Stimulated activated CD8-positive, alpha-beta memory T cell treated with anti-CD3 and anti-CD28 coated beads, Interleukin-2, amount 100 ng/mL, for 48 hours (primary cell): ENCODE measurements at places on chromosomes 16 and 17.

DNA sequence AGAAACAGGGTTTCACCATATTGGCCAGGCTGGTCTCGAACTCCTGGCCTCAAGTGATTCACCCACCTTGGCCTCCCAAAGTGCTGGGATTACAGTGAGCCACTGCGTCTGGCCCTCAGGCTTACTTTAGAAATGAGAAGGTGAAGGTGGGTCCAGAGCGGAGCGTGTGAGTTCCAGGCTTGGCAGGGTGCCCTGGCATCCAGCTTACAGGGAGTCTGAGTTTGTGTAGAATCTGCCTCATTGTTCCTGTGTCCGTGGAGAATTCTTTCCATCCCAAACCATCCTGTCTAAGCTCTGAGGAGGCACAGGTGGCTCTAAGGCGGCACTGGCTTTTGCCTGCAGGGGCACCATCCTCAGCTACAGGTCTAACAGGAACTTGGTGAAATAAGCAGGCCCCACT is 50.6 kb downstream of the RAB11FIP3 start:
- DNase-seq = no peak

- no peak for DNase-seq
These were observed 284.4 kb downstream of the FOXL1 start for GRCh38 chr16:86862595-86863280.

DNA sequence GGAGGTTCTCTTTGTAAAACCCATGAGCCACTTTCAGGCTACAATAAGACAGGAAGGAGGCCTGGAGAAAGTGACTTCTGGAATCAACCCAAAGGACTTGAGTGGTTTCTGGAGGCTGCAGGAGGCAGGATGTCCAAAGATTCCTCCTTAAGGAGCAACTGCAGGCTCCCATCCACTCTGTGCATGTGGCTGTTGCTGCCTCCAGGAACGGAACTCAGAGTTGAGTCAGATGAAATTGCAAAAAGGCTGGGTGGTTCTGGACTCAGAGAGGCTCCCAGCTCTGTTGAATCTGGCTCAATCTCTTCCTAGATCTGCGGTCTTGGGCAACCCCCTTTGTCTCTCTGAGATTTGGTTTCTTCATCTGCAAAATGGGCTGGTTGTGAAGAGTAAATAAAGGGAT is 197.1 kb downstream of the SHISA9 start:
- DNase-seq = no peak

GRCh38 chr16:50627419-50627818 is 53.7 kb downstream of the SNX20 start:
- no peak for DNase-seq

DNA sequence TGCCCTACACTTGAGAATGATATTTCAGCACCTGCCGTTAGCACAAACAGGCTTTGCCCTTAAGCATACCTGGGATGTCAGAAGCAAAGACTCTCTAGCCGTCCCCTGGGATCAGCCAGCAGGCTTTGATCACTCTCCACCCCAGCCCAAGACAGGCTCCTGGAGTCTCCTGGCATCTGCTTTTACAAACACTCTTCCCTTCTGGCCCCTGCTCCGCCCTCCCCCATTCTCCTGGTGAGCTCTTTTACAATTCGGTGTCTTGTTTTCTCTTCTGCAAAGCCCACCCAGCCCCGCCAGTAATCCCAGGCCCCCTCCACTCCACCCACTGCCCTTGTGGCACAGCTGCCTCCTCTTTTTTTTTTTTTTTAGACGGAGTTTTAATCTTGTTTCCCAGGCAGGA is 50.4 kb downstream of the KATNIP start:
- DNase-seq = no peak

DNA sequence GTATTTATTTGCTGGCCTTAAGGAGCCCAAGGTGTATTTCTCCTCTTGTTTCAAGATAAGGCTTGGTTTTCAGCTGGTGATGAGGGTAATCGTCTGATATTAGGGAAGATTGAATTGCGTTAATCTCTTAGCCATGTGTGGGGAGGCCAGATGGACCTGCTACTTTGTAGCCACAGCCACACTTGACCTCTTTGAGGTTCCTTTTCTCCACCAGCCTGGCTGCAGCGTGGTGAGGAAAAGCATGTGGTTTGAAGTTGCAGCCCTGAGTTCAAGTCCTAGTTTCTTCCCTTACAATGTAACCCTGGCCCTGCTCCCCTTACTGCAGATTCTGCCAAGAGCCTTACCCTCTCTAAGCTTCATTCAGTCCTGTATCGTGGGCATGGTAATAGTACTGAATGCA is 3.1 kb downstream of the MINK1 start:
- DNase-seq = no peak

- DNase-seq = no peak
These were observed 42.8 kb downstream of the NOG start for GRCh38 chr17:56636265-56636664.

- DNase-seq = no peak
These were observed 8.9 kb downstream of the ZNF594 start for GRCh38 chr17:5182597-5183409.

- DNase-seq = no peak
These were observed 52.5 kb downstream of the VAT1L start for GRCh38 chr16:77840673-77841501.

DNA sequence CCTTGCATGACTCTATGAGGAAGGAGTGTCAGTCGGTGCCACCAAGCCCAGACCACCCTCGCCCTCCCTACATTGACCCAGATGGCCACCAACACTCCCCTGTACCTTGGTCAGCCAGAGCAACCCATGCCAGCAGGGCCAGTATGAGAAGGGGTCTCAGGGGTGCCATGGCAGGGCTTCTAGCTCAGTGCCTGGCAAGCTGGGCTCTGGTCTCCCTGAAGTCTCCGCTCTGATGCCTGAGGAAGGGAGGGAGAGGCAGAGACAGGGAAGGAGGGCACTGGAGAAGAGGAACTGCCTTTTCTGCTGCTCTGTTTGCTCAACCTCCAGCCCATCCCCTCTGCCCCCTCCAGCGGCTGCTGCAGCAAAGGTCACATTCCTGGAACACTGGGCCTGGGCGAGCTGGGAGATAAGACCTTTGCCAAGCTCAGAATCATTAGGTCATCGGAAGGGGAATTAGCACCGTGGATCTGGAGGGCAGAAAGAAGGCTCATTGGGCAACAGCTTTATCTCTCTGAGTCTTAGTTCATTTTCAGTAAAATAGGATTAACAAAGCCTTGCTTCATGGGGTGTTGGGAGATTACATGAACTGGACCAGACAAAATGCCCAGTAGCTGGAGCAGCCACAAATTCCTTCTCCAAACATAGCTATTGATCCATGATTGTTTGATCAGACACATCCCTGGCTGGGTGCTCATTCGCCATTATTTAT is at the start of gene VTN:
TSS of gene VTN (minus strand) at position 273 of the 709 bp plus-strand sequence. CDS start at position 169, 104 bp downstream.
- no peak for DNase-seq

- no peak for DNase-seq
These were observed 56.2 kb downstream of the CCDC57 start for GRCh38 chr17:82156284-82156925.

DNA sequence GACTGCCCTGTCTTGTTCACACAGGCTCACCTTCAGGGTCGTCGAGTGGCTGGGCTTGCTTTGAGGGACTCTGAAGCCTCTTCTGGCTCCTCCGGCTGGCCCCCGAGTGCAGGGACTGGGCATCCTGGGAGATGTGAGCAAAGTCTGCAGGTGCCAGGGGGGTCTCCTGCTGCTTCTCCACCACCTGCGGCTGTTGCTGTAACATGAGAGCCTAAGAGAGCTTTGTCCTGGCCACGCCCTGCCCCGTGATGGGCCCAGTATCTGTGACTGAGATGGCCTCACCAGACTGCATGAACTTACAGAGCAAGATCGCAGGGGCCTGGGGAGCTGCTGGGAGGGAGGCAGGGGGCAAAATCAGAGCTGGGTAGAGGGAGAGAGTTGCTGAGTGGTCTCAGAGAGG is 12.5 kb downstream of the ERN2 start:
- DNase-seq = no peak

DNA sequence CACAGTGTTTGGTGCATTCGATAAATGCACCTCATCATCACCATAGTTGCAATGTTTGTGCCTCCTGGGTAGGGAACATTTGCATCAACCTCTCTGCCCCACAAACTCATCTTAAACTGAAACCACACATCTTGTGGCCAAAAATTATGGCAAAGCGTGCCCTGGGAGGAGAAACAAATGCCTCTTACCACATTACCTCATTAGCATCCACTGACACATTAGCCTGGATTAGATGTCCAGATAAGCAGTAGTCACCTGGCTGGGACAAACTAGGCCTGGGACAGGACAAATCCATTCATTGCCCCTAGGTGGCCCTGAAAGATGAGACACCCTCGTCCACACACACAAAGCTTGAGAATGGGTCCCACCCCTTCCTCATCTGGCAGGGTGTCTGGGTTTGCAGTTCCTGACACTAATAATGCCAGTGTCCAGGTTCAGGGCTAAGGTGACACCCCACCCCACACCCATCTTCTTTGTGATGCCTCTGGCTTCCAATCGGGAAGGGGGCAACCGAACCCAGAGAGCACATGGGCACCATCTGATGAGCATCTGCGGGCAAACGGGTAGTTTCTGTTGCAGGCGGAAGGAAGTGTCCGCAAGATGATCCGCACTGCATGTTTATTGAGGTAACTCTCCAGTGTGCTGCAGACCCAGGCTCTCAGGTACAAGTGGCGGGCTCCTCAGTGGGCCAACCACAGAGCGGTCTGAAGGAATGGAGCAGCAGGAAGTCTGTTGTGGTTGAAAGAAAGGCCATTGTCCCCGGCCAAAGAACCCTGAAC is 8.6 kb downstream of the XYLT1 start:
- DNase-seq = no peak

GRCh38 chr16:84007520-84007919 is 35.1 kb downstream of the SLC38A8 start:
- DNase-seq = no peak

DNA sequence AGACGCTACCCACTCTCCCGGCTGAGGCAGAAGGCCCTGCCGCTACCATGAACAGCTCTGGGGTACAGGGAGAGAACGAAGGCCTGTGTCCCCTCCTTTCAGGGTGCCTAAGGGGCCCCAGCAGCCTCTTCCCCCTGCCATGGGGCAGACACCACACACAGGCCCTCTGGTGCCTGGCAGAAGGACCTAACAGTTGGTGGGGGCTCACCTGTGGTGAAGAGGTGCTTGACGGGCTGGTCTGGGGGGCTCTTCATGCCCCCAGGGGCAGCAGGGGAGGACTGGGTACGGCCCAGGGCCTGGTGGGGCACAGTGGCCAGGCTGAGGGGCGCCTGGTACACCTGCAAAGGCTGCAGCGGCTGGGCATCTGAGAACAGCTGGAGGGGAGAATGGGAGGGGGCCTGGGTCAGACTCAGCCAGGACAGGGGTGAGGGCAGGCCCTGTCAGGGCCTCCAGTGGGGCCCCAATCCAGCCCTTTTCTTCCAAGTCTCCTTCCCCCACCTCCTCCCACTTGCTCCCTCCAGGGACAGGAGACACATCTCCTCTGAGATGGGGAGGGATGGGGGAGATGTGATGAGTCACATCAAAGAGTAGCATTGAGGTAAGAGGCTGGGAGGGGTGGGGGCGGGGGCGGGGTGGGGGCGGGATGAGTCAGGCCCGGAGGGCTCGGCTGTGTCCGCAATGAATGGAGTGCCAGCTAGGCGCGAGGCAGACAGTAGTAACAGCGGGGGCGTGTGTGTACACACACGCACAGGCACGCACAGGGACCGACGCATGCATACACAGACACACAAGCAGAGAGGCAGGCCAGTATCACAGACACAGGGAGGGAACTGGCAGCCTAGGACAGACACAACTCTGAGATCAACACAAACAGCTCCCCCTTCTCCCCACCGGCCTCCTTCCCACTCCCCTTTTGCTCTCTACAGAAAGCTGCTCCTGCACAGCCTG is 16.1 kb downstream of the G6PC3 start:
- DNase-seq = peak; percentile 32

DNA sequence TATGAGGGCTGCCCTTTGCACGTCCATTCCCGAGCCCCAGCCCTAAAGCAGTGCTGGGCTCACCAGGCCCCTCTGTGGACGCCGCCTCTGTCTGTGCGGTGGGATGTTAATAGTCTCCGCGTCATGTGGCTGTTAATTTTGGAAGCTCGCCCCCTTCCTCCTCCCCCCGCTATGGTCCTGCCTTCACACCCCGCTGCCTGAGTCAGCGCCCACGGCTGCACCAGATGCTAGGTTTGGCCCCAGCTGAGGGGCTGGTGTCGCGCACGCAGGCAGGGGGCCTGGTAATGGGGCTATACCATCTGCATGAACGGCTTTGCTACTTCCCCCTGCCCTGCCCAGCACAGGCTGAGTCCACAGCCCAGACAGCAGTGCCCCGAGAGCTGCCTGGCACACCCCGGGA is 4.1 kb upstream of the SSTR5 start:
- no peak for DNase-seq

GRCh38 chr17:41101586-41102259 is at the start of gene KRTAP4-16:
Gene KRTAP4-16 (minus strand): TSS chr17:41102209. CDS start chr17:41102209, 0 bp downstream.
- no peak for DNase-seq

DNA sequence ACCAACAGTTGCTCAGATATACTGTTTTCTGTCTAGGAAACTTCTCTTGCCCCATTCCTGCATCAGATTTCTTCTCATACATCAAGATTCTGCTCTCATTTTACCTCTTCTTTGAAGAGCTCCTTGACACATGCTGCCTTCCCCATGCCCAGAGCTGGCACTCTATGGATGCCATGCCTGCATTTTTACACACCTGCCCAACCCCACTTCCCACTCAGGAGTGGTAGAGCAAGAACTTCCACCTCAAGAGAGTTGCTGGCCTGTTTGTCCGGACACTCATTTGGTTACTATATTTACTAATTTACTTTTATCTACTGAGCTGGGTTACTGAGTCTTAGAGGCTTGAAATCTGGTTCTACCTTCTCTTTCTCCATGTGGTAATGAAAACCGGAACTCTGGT is 98.3 kb upstream of the HLF start:
- no peak for DNase-seq

- no peak for DNase-seq
These were observed 9.2 kb downstream of the SGSM2 start for GRCh38 chr17:2346475-2346874.

GRCh38 chr16:3767333-3767986 is 50.1 kb upstream of the TRAP1 start:
- DNase-seq = no peak

GRCh38 chr17:1267471-1267943 is 2.7 kb upstream of the BHLHA9 start:
- DNase-seq = no peak

GRCh38 chr16:85092309-85092708 is 20.0 kb downstream of the CIBAR2 start:
- no peak for DNase-seq

DNA sequence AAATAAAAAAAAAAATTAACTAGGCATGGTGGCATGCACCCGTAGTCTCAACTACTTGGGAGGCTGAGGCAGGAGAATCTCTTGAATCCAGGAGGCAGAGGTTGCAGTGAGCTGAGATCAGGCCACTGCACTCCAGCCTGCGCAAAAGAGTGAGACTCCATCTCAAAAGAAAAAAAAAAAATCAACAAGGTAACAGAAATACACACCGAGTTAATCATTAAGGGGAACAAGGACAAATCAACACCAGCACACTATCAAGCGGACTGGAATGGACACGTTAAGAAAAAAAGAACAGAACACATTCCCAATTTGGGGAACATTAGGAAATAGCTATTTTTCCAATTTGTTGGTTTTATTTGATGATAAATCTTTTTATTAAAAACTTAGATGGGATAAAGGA is 28.4 kb upstream of the GLG1 start:
- no peak for DNase-seq

- peak; percentile 40 for DNase-seq
These were observed 3.9 kb downstream of the GFAP start for GRCh38 chr17:44911133-44912001.
